ENCODE measurements at places on chromosomes 6 and 20.

- no peak for DNase-seq
These were observed 1166.8 kb upstream of the CITED2 start for GRCh38 chr6:140541288-140541687.

GRCh38 chr6:25354078-25354932, 75.1 kb downstream of the CARMIL1 start:
- no peak for DNase-seq

GRCh38 chr20:31675828-31676608, 38.3 kb downstream of the COX4I2 start:
- peak; percentile 33 for DNase-seq

- DNase-seq: no peak
These were observed 63.2 kb downstream of the PDE10A start for GRCh38 chr6:165599596-165600487.

DNA sequence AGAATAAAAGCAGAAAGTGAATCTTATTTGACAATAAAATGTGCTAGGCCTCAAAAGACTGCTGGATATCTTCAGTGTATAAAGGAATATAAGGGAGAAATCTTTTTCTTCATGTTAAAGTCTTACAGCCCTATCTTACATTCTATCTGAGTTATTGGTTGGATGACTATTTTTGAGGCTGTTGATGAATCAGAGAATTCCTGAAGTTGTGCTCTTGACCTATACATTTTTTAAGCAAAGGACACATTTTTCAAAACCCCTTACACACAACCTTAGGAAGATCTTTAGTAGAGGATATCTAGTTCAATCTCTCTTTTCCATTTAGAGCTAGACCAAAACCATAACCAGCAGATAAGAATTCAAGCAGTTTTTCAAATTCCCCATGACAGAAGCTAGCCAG, 10.9 kb upstream of the CGA start:
- no peak for DNase-seq

- no peak for DNase-seq
These were observed 191.3 kb downstream of the TSHZ2 start for GRCh38 chr20:53163486-53163885.

DNA sequence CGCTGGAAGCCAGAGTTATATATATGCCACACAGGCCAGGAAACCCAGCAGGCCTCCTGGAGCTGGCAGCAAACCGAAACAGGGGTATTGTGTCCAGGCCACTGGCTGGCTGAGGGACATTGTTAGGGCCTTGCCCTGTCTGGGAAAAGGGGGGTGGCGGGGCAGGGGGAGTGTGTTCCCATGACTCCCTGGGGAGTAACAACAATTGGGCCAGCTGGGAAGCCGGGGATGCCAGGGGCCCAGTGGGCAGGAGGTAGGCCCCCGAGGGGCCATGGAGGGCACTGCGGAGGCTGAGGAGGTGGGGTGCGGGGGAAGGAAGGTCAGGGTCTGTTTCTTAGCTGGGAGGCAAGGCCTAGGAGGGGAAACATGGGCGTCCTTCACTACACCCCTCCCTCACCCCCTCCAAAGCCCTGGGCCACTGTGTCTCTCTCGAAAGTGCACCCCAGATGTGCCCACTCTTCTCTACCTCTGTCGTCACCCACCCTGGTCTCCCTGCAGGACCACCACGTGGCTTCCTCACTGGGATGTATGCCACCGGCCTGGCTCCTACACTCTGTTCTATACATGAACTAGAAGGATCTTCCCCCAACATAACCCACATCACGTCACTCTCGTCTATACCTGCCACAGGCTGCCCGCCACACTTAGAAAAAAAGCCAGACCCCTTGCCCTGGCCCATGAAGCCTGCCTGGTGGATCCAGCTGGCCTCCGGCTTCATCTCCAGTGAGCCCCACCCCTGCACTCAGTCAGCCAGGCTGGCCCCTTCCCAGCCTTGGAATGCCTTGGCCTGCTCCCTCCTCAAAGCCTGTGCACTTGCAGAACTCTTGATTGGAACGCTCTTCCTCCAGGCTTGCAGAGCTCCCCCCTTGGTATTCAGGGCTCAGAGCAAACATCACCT, 7.8 kb upstream of the E2F1 start:
- no peak for DNase-seq

- DNase-seq: no peak
These were observed 3.3 kb downstream of the EZR start for GRCh38 chr6:158815907-158816306.

- no peak for DNase-seq
These were observed 864 bp upstream of the CEBPB start for GRCh38 chr20:50189681-50190250.

GRCh38 chr20:22916021-22916842, 118.9 kb upstream of the SSTR4 start:
- DNase-seq: no peak

DNA sequence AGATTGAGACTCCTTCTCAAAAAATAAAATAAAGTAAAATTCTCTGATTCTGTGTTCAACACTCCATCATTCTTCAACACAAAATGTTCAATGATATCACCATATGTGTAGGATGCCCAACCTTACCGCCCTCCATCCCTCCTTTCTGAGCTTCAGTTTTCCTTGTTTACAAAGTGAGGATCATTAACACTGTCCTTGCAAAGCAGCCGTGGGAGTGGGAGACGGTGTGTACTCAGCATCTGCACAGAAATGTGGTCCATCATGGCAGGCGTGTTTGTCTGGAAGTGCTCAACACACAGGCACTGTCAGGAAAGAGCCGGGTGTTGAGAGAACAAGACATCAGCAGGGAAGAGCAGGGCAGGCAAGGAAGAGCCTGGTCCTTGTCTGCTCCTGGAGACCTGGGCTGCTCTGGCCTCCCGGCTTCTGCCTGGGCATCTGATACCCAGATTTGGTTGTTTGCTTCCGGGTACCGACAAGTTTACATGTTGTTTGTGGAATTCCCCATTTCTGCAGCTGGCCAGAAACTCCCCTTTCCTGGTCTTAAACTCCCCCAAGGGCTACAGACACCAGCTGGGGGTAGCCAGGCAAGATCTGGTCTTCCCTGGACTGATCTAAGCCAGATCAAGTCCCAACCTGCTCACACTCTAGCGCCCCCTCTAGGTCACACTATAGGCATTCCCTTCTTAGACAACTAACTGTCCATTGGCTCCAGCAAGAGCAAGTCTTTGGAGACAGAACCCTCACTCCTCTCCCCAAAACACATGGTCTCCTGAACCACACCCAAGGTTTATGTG, 26.7 kb upstream of the TTPAL start:
- no peak for DNase-seq

All from stimulated activated CD4-positive, alpha-beta T cell treated with anti-CD3 and anti-CD28 coated beads, Interleukin-12 subunit alpha, Interleukin-12 subunit beta, amount 100 ng/mL, for 24 hours (primary cell).